ENCODE measurements at places on chromosomes 16 and 17.

- no peak for DNase-seq
These were observed 52.5 kb upstream of the CACNG3 start for GRCh38 chr16:24203675-24204074.

GRCh38 chr17:30422171-30422570 lies 43.4 kb downstream of the CPD start:
- DNase-seq: no peak

DNA sequence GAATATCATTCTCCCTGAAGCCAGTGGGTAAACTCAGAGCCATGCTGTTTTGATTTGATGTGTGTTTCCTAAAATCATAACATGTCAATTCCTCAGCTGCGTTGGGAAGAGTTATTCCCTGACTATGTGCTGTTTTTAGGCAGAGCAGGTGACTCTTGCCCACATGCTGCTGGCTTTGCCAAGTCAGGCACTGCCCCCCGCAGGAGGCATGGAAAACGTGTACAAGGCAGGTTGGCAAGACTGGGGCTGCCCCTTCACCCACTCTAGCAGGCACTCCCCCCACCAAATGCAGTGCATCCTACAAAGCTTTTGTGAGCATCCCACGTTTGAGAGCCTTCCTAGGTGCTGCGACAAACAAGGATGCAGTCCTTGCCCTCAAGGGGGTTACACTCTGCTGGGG lies 38.3 kb upstream of the NAT9 start:
- DNase-seq: no peak

GRCh38 chr16:363766-364490 lies 6.4 kb downstream of the MRPL28 start:
- DNase-seq: no peak

DNA sequence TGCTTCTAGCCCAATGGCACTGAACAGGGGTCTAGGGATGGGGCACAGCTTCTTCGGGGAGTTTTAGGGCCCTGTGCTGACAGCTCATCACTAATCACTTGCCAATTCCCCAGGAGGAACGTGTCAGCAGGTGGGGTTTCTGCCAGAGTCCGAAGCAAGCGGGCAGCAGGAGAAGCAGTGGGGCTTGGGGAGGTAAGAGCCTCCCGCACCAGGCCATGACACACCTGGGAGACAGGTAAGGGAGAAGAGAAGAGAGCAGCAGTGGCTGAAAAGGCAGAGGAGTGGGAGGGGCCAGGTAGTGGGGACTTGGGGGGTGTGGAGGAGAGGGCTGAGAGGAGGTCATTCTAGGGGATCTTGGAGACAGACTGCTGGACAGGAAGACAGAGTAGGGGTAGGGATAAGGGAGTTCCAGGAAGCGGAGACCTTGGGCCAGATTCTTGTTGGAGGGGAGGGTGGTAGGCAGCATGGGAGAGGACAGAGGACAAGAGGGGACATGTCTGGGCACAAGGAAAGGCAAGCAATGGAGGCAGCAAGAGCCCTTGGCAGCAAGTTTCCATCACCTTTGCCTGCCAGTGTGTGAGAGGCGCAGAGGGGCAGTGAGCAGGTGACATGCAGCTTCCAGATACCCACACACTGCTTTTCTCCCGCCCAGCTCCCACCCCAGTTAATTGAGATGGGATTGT lies 4.9 kb downstream of the PHOSPHO1 start:
- no peak for DNase-seq

DNA sequence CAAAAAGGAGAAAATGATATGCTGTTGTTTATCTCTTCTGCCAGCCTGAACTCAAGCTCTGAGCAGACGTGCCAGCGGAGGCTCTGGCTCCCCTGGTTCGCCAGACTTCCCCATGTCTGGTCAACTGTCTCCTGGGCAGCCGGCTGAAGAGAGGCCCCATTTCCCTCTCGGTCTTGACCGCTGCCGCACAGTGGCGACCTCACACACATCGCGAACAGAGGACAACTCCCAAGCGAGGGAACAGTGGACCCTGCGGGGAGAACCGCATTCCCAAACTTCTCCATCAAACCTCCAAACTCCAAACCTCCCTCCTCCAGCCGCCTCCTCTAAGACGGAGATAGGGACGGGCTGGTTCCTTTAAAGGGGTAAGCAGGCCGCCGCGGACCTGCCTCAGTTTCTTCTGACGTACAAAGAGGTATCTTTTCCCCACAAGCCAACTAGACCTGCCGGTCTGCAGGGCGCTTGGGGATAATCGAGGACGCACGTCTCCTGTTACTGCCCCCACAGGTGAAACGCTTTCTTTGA lies 24.9 kb upstream of the RFFL start:
- DNase-seq: no peak

- no peak for DNase-seq
These were observed 19.9 kb downstream of the CEP295NL start for GRCh38 chr17:78883089-78883532.

GRCh38 chr17:38604479-38605403 lies 1.0 kb downstream of the SRCIN1 start:
- DNase-seq: no peak

DNA sequence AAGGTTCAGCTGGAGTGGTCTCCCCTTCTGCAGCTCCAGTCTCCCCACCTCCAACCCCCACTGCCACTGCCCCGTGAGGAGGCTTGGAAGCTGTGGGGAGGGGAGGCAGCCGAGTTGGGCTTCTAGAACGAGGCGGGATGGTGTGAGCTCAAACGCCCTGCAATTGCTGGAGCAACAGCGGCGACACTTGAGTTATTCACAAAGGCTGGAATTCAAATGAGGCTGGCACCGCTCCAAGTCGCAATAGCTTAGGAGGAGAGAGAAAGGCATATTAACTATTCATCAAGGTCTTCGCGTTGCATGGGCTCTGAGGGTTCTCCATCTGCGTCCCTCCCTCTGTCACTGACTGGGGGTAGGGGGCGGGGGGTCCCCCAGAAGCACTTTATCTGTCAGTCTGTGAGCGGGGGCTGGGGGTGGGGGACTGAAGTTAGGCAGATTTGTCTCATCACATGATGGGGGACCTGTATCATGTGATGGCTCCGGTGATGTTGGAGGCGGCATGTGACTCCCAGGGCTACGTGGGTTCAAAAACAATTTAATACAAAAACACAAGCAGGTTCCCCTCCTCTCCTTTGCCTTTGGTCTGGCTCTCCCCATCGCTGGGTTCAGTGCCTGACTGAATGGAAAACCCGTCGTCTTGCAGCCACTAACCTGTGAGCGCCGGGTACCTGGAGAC lies 70.5 kb downstream of the RBBP6 start:
- no peak for DNase-seq

DNA sequence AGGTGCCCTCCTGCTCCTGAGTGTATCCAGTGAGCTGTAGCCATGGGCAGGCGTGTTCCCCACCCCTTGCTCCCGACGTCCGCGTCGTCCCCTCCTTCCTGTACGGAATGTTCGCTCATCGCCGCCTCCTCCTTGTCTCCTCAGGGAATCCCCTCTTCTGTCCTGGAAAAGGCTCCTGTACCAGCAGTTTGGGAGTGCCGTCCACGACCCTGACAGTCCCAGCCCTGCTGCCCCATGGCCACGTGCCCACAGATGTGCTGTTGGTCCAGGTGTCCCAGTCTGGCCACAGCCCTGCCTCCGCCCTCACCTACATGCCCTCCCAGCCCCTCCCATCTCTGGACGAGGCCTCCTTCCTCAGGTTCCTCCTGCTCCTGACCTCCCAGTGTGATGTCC lies 30.2 kb downstream of the OR1D5 start:
- no peak for DNase-seq

GRCh38 chr17:46879101-46879500 lies 27.7 kb downstream of the WNT9B start:
- no peak for DNase-seq

- no peak for DNase-seq
These were observed 488.9 kb downstream of the CDH13 start for GRCh38 chr16:83115491-83116232.

GRCh38 chr17:27459433-27459832 lies 3.2 kb downstream of the KSR1 start:
- DNase-seq: no peak

DNA sequence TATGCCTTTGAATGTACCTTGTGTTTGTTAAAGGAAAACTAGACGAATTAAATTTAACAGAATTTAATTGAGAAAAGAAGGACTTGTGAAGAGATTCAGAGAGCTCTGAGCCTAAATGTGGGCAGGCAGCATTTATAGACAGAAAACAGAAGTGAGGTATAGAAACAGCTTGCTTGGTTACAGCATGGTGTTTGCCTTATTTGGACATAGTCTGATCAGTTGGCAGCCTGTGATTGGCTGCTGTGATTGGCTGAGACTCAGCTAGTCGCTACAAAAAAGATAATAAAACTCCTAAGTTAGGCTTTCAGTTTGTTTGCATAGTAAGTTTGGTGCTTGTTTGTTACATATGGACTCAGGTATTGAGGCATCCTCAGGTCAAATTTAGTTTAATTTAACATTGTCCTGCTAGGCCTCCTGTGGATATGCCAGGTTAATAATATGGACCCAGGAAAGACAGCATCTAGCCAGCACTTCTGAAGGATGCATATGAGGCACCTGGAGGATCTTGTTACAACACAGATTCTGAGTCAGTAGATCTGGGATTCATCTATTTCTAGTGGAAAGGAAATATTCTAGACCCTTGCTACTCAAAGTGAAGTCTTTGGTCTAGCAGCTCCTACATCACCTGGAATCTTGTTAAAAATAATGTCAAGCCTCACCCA lies 43.4 kb downstream of the SLFN5 start:
- DNase-seq: no peak

GRCh38 chr16:50972876-50973275 lies 178.2 kb downstream of the SALL1 start:
- no peak for DNase-seq

- DNase-seq: no peak
These were observed 1.6 kb downstream of the MIEF2 start for GRCh38 chr17:18262111-18262510.

GRCh38 chr17:30207655-30208054 lies 27.8 kb downstream of the SLC6A4 start:
- DNase-seq: no peak

GRCh38 chr16:52498328-52499059 lies 48.4 kb downstream of the TOX3 start:
- no peak for DNase-seq

GRCh38 chr16:4580250-4580649 lies 24.1 kb downstream of the C16orf96 start:
- DNase-seq: no peak

- DNase-seq: no peak
These were observed 1304.7 kb downstream of the CDH8 start for GRCh38 chr16:60731329-60732050.

- DNase-seq: no peak
These were observed 190.2 kb upstream of the MPHOSPH6 start for GRCh38 chr16:82360024-82360783.

DNA sequence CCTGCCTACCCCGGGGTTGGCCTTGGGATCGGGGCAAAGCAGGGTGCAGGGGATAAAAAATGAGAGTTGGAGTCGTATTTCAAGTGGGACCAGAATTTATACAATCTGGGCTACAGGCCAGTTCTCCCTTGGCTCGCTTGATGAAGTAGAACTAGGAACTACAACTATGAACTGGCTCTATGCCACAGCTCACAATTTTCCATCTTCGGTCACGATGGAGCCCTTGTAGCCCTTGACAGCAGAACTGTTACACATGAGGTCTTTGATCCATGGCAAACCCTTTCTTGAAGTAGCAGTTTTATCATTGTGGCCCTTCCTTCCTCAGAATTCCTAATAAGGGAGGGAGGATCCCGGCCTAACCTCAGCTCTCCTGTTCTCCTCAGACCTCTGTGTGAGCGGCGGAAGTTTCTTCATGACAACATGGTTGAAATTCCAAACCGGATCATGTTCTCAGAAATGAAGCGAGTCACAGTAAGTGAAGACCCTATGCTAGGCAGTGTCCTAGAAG lies 17.1 kb downstream of the LIG3 start:
- no peak for DNase-seq

- DNase-seq: no peak
These were observed 54.8 kb upstream of the SEC14L1 start for GRCh38 chr17:77085926-77086432.

DNA sequence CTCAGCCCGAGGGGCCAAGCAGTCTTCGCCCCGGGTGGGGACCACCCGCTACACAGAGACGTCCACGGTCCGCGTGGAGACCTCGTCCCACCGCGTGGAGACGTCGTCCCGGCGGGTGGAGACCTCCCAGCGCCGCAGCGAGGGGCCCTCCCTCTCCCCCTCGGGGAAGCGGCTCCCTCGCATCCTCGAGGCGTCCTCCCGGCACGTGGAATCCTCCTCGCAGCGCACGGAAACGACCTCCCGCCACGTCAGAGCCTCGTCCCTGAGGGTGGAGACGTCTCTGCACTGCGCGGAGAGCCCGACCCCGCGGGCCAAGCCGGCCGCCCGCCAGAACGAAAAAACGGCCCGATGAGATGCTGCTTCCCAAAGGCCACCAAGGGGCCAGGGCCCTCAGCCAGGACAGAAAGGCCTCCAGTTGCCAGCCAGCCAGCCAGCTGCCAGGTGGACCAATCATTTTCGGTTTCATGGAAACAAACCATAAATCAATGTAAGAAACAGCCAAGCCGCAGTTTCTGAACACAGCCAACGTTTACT lies 424 bp downstream of the C17orf100 start:
- DNase-seq: no peak

- DNase-seq: no peak
These were observed 18.3 kb upstream of the NUDT16L1 start for GRCh38 chr16:4674926-4675530.

DNA sequence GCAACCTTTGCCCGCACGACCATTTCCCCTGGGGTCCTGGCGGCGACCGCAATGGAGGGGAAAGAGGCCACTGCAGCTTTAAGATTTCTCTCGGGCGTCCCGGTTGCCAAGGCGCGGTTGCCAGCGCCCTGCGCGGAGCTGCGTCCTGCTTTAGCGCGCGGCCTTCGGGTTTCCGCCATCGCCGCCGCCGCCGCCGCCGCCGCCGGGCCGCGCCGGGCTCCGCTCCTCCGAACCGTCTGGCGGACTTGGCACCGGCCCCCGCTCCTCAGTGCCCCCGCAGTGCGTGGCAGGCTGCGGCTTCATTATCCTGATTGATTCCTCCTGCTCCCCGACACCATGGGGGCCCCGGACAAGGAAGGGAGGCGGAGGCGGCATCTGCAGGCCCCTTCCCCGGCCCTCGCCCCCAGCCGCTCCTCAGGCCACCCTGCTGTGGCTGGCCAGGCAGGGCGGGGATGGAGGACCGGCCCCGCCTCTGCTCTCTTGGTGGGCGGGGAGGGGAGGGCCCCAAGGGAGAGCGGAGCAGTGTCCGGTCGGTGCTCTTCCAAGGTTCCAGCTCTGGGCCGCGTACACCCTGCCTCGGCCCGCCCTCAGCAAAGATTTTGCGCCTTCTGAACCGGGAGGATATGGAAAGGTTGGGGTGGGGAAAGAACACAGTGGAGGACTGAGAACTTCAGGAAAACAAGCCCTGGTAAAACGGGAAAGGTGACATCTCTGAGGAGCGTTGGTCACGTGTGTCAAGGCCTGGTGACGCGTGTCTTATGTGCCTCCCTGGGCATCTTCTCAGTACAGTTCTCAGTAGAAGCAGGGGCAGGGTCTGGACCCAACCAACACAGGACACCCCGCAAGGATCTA lies 34.0 kb downstream of the NEUROD2 start:
- no peak for DNase-seq
